Brain (organoid and tissue), 16 donors: ENCODE measurements at places on chromosomes 2 and 18.

- no peak for DNase-seq
These were observed 24.3 kb downstream of the ADD2 start for GRCh38 chr2:70743677-70744076.

DNA sequence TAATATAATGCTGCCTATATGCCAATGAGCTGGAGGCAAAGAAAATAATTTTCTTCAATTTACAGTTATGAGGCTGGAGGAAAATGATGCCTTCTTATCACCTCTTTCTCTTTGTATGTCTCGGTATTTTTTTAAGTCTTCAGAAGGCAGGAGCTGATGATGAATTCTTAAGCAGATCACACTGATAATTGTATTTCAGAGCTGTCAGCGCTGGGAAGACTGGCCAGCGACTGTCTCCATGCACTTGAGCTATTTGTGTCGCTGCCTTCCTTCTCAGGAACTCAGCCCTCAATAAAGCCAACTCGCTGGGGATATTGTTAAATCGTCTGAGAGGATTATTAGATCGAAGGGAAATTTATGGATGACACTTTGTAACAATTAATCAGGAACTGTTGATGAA is 40.3 kb downstream of the PTGR3 start:
- DNase-seq: peak; percentile 59

GRCh38 chr2:150495993-150496627 is 8.6 kb upstream of the RND3 start:
- no peak for DNase-seq

DNA sequence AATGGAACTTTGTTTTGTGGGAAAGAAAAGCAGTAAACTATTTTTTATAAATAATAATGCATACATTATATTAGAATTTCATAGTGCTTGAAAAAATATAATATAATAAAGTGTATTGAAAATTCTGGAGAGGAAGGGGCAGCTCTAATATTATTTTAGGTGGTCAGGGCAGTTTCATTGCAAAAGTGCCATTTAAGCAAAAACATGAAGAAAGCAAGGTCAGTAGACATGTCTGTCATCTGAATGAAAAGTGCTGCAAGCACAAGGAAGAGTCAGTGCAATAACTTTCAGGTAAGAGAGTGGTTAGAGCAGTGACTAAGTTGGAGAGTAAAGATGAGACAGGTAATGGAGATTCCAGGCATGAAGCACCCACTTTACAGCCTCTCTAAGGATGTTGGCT is 435.6 kb upstream of the REG3G start:
- no peak for DNase-seq

DNA sequence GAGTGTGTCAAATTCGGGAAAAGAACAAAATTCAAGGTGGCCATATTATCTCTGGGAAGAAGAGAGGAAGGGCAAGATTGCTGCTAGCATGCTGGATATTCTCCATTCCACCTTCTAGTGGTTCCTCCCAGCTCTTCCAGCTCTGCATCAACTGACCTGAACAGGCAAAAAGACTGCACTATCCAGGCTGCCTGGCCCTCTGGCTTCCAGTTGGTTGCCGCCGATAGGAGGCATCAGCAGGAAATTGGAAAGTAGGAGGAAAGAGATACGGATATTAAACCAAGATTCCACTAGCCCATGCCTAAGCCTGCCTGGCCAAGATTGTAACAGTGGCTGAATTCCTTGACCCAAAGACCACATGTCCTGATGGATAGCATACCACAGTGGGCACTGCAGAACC is 1.7 kb upstream of the RTTN start:
- no peak for DNase-seq

DNA sequence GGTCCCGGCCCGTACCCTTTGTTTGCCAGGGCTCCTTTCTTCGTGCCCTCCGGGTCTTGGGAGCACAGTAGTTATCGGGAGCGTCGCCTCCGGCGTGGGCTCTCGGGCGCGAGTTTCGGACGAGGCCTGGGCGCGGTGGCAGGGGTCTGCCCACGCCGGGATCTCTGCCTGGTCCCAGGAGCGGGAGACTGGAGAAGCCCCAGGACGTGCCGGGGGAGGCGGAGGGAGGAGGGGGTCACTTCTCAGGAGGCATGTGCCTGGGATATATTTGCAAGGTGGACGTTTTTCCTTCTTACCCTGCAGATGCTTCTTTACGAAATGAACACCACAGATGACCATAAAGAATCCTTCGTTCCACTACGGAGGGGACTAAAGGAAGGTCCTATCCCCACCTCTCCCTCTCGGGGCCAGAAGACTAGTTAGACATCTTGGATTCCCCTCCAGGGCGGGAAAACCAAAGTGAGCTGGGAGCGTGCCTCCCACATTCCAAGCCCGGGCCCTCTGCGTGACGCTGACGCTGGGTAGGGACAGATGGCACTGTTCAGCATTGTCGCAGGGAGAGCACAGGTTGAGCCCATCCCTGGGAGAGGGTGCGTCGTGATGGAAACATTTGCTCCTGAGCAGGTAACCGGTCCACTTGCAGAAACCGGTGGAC is 483 bp upstream of the FHL2 start:
- peak; percentile 20 for DNase-seq

GRCh38 chr2:96083989-96084857 is 32.1 kb downstream of the ADRA2B start:
- DNase-seq: no peak

GRCh38 chr2:134148843-134149472 is 104.9 kb upstream of the MGAT5 start:
- DNase-seq: no peak

- DNase-seq: no peak
These were observed 5.0 kb downstream of the BOK start for GRCh38 chr2:241563571-241563980.

DNA sequence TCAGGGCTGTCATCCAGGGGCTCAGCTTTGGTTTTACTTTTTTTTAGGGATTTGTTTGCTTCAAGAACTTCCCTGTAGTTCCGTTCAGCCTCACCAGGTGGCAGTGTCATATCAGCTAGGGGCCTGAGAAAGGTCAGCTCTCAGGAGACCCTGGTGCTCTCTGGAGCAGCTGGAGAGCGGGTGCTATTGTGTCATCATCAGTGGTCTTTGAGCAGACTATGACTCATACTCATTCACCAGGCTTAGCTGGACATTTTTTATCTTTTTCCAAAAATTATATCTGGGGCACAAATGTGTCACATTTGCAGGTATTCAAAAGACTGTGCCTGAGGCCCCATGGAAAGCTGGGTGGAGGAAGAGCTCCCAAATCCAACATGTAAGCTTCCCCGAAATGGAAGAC is 24.4 kb downstream of the ZNF892 start:
- DNase-seq: peak; percentile 49

- no peak for DNase-seq
These were observed 8.0 kb downstream of the TGOLN2 start for GRCh38 chr2:85319796-85320195.

DNA sequence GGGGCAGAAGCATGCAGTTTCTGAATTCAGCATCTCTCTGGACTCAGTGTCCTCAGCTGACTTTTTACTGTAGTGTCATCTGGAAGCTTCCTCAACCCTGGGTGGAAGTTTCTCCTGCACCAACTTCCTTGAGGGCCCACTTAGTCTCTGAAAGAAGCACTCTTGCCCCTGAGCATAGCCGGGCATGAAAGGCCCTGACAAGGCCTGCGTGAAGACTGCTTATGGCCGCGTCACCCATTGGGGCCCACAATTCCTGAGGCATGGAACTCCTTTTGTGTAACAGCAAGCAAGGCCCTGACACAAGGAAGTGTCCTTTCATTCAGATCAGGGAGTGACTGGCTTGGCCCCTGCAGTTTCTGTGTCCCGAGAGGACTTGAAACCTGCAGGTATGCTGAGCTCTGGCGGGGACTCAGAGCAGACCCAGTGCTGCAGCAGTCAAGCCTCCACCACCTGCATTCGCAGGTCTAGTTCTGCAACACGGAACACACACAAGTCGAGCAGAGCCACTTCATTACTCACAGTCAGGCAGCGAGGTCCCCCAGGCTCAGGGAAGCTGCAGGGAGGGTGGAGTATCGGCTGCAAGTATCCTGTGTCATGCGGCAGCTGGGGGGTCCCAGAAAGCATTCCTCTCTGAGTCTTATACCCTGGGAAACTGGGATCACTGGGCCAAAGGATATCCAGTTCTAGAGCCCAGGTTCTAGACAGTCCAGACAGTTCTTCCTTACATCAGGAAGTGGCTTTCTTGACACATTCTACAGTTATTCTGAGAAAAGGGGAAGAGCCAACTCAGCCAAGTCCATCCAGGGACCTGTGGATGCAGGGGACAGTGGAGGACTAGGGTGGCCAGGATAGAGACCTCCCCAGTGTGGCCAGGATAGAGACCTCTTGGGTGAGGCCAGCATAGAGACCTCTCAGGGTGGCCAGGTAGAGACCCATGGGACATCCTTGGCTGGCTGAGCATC is 35.6 kb upstream of the PRLH start:
- no peak for DNase-seq
